ENCODE measurements at places on chromosomes 5 and 9.

GRCh38 chr9:109181284-109181683, 14.2 kb upstream of the FRRS1L start:
- no peak for DNase-seq

GRCh38 chr9:88071331-88071730, 66.9 kb downstream of the SPATA31C2 start:
- DNase-seq: no peak

DNA sequence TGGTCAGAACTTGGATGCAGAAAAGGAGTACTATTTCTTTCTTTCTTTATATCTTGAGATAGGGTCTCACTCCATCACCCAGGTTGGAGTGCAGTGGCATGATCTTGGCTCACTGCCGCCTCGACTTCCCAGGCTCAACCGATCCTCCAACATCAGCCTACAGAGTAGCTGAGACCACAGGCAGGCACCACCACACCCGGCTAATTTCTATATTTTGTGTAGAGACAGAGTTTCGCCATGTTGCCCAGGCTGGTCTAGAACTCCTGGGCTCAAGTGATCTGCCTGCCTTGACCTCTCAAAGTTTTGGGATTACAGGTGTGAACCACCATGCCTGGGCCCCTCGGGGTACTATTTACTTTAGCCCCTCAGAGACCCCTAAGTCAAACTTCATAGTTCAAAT, 323.4 kb downstream of the TRPM3 start:
- no peak for DNase-seq

- DNase-seq: no peak
These were observed 114.8 kb upstream of the ALDH1B1 start for GRCh38 chr9:38277601-38278200.

GRCh38 chr5:128572930-128573319, 34.9 kb upstream of the FBN2 start:
- DNase-seq: no peak

DNA sequence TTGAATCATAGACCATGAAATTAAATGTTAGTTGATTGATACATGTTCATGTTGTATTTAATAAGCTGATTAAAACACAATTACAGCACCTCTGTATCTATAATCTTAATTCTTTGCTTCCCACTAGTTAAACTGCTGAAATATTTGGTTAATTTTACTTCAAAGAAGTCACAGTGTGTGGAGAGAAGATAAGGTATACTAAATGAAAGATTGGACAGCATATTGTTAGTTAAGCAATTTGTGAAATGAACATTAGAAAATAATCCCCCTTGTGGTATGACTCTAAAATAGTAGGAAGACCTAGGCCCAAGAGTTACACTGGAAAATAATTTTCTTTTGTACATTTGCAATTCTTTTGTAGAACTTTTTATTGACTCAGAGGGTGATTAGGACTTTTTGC, 30.3 kb downstream of the MAN2A1 start:
- no peak for DNase-seq

DNA sequence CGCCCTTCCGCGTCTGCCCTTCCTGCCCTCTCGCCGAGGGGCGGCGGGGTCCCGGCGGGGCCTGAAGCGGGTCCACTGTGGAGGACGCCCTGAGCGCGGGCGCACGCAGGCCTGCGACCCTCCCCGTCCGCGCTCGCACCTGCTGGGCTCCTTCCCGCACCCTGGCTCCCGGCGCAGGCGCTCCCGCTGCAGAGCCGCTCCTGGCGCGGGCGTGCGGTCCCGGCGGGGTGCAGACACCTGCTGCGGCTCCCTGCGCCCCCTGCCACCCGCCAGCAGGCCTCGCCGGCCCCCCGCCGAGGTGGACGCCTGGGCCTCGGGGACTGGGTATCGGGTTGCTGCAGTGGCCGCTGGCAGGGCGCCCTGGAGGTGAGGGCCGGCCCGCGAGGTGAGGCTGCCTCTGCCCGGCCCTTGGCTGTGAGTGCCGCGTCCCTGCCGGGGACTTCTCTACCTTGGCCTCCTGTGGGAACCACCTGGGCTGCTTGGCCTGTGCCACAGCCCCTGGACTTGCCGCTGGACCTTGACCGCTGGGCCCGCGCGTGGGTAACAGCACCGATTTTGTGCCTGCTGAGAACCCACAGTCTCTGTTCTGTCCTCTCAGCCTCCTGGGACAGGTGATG, 627 bp downstream of the ARRDC1 start:
- no peak for DNase-seq

DNA sequence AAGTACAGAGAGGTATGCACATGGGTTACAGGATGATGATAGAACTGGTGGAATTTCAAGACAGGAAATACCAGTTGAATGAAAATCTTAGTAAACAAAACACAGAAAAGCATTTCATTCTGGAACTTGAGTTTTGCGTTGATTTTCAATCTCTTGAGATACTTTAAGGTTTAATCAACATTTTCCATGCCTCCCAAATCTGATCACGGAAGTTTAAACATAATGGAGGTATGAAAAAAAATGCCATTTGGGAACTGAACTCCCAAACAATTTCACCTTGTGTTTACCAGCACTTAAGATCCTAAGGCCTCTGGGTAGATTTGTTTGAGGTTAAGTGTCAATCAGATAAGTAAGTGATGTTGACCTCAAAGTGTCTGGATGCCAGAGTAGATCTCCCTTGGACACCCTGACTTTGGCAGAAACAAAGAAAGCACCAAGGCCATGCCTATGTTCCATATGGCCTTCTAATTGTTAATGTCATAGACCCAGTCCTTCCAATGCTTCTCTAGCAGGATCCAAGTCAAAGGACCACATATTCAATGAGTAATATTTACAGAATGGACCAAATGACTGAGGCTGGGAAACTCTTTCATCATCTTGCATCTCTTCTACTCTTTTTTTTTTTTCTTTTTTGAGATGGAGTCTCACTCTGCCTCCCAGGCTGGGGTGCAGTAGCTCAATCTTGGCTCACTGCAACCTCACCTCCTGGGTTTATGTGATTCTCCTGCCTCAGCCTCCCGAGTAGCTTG, 216.9 kb downstream of the ARRDC3 start:
- peak; percentile 45 for DNase-seq

DNA sequence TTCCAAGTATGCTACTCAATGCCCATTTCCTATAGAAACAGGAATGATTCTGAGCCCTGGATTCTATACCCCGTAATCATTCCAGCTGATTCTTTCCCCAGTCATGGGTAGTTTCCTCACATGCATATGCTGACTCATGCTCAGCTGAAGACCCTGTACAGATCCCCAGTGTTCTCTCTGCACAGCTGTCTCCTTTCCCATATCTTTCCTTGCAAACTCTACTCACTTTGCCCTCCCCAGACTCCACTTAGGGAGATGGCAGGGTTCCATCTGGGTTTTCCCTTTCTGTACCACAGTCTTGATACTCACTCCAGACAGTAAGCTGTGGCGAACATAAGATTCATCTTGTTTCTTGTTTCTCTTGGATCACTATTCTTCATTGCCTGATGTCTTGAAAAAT, 357.6 kb downstream of the RAB3C start:
- peak; percentile 32 for DNase-seq

- DNase-seq: no peak
These were observed 32.8 kb upstream of the NSMF start for GRCh38 chr9:137491735-137492432.

DNA sequence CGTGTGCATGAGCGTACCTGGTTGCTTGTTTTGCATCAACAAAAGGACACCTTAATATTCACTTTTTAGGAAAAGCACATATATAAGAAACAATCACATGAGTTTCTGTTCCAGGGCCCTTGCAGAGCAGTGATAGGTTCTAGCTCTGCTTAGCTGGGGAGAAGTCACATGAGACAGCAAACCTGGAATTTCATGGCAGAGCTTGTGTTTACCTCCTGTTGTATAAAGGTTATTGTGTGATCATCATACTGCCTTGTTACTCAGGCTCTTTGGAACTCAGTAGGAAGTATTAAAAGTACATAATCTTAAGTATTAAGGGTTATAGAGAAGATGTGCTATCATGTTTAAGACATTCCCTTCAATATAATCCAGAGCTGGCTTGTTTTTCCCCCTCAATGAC, 18.0 kb upstream of the VLDLR start:
- no peak for DNase-seq

DNA sequence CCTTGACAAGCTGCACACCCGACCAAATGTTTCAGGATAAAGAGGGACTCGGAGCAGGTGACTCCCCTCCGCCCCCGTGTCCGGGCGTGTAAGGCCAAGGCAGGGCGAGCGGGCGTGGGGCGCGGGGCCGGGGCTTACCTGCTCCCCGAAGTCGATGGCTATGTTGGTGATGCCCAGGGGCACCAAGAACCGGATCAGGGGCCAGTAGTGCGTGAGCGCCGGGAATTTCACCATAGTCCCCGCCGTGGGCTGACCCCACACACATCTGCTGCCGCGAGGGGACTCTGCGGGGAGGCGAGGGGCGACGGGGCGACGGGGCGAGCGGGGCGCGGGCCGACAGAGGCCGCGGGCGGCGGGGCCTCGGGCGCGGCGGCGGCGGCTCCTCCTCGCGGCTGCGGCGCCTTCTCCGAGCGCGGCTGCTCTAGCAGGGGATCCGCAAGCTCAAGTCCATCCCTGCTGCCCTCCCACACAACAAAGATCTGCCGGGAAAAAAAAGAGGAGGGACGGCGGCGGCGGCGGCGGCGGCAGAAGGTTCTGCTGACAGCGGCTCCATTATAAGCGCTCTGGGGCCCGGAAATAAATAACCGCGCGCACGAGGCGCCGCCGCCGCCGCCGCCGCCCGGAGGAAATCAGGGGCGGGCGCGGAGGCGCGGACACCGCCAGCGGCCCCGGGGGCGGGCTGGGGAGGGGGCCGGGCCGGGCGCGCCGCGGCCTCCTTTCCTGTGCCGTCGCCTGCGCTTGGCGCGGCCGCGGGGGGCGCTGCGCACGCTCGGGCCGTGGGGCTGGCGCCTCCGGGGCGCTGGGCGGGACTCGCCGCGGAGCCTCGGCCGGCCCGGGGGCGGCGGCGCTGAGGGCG, at the start of gene ANKH:
TSS of gene ANKH (minus strand) at position 565 of the 856 bp plus-strand sequence. CDS start at position 234, 331 bp downstream.
- peak; percentile 83 for DNase-seq

DNA sequence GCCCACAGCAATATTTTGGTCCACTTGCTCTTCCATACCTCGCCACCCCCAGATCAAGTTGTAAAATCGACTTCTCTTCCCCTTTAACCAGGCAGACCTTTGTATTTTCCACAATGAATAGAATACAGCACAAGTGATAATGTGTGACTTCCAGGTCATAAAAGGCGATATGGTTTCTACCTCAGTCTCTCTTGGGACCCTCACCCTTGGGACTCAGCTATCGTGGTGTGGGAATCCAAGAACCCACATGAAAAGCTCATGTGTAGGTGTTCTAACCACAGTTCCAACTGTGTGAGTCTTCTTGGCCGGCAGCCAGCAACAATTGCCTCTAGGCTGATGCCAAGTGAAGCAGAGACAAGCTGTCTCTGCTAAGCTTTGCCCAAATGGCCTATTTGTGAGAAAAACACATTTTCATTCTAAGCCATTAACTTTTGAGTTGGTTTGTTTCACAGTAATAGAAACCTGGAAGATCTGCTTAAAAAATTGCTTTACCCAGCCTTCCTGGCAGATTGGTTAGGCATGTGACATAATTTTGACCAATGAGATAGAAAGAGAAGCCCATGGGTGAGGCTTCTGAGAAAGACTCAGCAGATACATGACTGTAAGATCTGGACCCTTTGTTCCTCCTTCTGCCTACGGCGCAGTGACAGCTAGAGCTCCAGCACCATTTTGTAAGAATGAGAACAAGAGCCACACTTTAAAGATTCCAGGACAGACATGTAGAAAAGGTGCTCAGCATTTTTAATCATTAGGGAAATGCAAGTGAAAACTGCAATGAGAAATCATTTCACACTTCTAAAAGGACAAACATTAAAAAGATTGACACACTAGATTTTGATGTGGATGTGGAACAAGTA, 18.3 kb upstream of the MLLT3 start:
- peak; percentile 68 for DNase-seq

DNA sequence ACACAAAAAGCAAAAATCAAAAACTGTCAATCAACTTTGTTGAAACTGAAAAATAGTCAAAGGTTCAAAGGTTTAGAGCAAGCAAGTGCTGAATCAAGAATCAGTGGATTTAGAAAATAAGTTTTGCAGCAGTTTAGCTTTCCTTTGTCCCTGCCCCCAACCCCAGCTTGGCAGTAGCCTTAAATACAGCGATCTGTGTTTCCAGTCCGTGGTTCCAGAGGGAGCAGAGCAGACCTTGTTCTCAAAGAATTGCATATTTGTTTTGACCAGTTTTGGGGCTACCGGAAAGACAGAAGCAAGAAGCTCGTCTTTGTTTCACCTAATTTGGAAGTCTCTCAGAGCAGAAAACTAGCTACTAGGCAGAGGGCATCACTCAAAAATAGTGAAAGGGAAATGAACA, 57.2 kb upstream of the PRDM9 start:
- DNase-seq: no peak

DNA sequence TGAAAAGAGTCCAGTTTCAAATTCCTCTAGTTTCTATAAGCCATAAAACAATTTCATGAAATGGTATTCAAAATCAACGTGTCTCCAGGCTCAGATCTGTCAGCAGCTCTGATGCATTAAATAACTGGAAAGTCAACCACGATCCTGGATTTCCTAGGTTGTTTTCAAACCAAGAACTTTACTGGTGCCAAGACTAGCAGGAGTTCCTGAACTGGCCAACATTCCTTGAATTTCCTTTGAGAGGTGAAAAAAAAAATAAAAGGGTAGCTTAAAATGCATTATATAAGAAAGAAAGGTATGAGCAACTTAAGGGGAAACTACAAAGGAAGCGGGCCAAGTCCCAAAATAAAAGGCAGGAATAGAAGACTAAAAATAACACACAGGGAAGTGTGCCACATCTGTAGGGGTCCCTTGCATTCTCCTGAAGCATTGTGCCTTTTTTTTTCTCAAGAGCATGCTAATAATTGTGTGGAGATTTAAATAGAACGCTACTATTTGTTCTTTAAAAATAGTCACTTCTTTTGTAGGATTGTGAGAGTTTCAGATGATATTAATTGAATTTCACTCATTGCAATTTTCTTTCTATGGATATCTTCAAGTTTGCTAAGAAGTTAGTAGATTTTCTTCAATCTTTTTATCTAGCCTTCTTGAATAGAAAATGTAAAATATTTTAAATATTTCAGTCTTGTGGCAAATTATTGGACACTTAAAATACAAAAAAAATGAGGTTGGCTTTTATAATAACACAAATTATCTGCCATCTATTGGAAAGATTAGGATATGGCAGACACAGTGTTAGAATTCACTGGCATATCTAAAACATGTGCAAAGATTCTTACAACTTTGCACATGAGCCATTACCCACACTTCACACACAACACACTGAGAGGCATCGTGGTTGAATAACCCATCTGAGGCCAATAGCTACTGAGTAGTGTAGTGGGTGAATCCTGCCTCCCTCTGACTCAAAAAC, 15.3 kb downstream of the ESM1 start:
- DNase-seq: no peak

DNA sequence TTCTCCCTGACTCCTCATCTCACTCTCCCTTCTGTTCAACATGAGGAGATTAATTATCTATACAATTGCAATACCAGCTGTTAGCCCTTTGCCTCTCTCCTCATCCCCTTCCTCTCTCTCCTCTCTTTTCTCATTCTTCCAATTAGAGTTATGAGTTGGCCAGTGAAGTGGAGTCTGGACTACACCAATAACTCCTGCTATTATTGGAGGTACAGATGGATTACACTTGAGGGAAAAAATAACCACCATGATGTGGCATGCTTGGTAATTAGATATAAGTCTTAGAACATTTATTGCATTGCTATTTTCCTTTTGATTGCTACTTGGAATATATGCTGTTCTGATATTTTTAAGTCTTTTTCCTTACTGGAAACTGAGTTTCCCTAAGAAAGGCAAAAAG, 159.2 kb downstream of the FRMD3 start:
- no peak for DNase-seq

GRCh38 chr9:80146466-80146865, 574.7 kb downstream of the TLE4 start:
- peak; percentile 35 for DNase-seq

- no peak for DNase-seq
These were observed 1530.6 kb upstream of the CDH6 start for GRCh38 chr5:29662876-29663275.

GRCh38 chr5:5344606-5345005, 77.9 kb upstream of the ICE1 start:
- no peak for DNase-seq
